Astrocyte of the hippocampus (primary cell): ENCODE measurements at places on chromosomes 1 and 21.

GRCh38 chr1:159214149-159214760 is 9.6 kb downstream of the ACKR1 start:
- DNase-seq, result peak; percentile 64

DNA sequence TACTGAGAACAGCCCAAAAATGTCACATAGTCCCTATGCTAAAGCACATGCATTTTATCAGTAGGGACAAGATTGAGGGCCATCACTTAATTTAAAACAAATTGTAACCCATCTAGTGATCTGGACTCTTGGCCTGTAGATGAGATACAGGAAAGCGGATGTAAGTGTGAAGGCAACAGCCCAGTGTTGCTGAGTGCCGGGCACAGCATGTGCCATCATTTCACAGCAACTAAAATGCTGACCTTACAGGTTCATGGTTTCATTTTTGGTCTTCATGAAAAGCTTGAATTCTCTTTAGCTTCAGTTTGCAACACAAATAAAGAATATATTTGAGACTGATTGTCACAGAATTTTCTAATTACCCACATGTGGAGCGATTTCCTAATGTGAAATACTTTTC is 5.8 kb downstream of the COG2 start:
- DNase-seq, result no peak

DNA sequence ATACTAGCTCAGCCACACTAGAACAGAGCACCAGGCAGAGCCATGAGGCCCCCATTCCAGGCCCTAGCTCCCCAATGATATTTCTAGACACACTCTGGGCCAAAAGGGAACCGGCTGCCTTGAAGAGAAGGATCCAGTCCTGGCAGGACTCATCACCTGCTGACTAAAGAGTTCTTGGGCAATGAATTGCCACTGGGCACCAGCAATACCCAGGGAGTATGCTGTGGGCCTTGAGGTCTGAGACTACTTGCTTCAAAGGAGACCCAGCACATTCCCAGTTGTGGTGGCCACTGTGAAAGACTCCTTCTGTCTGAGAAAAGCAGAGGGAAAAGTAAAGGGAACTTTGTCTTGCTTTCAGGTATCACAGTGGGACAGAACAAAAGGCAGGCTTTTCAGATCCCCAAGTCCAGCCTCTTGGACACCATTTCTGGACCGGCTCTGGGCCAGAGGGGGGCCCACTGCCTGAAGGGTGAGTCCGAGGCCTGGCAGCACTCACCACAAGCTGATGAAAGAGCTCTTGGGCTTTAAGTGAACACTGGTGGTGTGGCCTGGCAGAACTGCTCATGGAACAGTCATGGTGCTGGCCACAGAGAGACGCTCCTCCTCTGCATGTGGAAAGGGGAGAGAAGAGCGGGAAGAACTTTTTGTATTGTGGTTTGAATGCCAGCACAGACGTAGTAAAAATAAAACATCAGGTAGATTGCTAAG is 72.5 kb downstream of the CDC42BPA start:
- DNase-seq, result peak; percentile 10

DNA sequence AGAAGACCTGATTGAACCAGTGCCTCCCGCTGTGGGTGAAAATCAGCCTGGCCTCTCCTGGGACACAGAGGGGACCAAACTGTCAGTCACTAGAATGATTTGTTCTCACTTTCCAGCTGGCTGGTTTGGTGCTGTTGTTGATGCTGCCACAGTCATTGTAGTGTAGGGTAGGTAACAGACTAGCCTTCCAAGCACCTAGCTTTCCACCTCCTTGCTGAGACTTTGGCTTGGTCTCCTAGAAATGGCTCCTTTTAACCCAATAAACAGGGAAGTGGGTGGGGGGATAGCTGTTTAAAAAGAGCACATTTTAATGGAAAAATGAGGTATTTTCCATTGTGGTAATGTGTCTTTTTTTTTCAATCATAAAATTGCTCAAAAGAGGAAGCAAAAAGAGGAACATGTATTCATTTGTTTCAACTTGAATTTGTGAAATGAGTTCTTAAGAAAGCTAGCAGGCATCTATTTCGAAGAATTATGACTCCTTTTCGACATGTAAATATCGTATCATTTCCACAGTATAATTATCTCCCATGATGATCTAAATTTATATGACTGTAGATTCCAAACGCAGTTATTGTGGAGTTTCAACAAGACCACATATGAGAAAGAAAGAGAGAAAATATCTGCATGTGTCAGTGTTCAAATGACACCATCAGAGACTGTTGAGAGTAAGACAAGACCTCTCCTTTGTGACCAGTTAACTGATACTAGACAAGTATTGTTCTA is 190.1 kb downstream of the HLX start:
- DNase-seq, result no peak
